ENCODE measurements at places on chromosomes 6 and 20. TPM values are rescaled to one million over a fixed set of nuclear protein-coding genes. Genes with fewer than 3 reads are reported as not detected.

DNA sequence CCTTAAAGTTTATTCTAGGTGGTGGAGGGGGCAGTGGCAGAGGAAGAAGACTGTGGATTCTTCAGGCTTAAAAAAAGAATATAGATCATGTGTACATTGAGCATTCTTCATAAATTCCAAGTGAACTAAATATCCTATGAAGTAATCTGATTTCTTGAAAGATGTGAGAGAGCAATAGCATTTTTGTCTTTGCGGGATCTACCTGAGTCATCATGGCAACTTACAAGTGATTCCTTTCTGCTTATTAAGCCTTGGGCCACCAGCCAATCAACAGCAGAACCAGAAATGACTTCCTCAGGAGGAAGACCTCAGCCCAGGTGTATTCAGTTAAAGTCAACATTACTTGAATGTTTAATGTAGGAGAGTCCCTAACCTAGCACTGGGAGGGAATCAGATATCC is 756.9 kb downstream of the TFAP2A start:
- DNase-seq = no peak

DNA sequence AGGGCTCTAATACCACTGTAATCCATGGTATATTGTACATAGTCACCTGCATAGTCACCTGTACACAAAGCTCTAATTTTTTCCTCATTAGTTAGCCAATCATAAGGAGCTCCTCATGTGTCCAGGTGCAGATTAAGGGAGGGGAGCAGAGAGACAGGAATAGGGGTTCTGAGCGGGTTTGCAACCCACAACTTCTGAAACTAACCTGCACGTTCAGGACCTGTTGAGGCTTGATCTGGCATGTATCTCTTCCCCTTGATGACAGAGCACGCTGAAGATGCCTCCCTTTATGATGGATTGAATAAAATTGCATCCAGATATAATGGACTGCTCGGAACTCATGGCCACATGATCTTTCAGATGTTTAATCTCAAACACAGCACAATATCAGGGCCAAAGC is 179.4 kb upstream of the PRND start:
- DNase-seq = no peak

- no peak for DNase-seq
Observed at GRCh38 chr6:14676064-14676463, 558.5 kb downstream of the CD83 start.

The AP5S1 gene
- total RNA-seq = 13.6 TPM

DNA sequence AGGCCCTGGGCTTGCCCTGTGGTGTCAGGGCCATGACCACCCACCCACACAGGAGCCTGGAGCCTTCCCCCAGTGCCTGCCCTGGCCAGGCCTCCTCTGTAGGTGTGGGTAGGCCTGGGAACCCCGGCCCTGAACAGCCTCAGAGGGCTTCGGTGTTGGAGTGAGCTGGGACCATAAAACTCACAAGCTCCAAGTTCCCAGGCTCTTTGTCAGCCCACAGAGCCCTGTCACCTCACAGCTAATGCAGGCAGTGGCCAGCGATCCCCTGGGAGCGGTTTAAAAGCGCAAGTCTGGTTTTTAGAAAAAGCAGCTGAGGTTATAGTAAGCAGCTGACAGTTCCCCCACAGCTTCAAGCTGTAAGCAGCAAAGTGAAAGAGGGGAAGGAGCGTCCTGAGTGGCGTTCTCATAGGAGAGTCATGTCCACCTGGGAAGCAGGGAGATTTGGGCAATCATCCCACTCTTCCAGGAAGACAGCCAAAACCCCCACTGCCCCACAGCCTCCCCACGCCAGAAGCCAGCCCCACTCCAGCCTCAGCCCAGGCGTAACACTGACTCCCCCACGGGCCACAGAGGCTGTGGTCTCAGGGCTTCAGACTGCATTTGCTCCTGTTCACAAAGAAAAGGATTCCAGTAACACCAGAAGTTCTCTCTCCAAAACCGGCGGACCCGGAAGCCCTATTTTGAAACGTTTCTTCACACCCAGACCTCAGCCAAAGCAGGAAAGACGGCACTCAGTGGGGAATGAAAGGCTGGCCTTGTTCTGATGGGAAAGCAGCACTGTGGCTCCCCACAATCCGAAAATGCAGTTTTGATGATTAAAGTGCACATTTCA is 34.3 kb upstream of the FOXC1 start:
- DNase-seq = no peak

- DNase-seq = no peak
Observed at GRCh38 chr6:169371344-169372127, 117.9 kb upstream of the THBS2 start.

DNA sequence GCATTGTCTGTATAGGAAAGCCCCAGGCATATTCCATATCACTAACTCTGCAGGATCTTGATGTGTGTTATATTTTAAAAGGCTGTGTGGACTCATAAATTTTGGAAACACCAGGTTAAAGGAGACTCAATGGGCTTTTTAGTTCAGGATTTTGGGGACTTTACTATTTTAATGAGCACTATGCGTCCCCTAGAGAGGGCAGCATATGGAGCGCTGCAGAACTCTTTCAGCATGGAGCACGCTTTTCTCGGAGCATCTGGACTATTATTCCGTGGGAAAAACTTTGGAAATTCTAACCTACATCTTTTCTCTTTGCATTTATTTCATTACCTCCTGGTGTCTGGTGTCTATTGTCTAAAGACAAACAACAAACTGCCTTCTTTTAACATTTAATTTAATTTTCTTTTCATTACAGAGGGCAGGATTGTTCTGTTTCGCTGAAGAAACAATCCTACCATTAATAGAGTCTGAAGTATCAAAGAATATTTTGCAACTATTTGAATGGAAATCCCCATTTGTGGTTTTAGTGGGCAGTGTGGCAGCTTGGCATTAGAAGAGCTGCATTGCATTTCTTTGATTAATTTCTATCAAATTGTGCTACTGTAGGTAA is 399.9 kb upstream of the HSF2 start:
- no peak for DNase-seq

The ARFGEF3 gene
- 40.1 TPM for total RNA-seq

The TSHZ2 gene
- 23.3 TPM for total RNA-seq

The ECT2L gene
- total RNA-seq = 0.18 TPM

The SLC17A1 gene
- not detected for total RNA-seq

GRCh38 chr6:43511824-43512415 is 1.8 kb upstream of the LRRC73 start:
- no peak for DNase-seq

DNA sequence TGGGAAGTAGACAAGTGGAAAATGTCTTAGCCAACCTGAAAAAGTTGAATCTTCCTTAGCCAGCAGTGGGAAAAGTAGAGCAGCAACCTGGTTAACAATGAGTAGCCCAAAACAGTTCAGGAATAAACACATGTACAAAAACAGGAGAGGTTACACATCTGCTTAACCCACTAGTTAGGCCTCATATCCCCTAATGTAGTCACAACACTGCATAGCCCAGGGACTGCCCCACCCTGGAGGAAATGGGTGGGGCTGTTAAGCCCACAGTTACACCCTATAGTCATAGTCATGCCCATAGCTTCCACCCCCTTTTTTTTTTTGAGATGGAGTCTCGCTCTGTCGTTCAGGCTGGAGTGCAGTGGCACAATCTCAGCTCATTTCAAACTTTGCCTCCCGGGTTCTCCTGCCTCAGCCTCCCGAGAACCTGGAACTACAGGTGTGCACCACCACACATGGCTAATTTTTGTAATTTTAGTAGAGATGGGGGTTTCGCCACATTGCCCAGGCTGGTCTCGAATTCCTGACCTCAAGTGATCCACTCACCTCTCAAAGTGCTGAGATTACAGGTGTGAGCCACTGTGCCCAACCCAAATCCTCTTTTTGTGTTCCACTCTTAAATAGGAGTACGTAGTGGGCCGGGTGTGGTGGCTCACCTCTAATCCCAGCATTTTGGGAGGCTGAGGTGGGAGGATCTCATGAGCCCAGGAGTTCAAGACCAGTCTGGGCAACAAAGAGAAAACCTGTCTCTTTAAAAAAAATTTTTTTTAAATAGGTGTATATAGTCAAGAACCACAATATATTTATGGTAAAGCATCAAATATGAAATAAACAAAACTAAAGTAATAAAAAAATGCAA is 24.5 kb downstream of the ILRUN start:
- DNase-seq = no peak

DNA sequence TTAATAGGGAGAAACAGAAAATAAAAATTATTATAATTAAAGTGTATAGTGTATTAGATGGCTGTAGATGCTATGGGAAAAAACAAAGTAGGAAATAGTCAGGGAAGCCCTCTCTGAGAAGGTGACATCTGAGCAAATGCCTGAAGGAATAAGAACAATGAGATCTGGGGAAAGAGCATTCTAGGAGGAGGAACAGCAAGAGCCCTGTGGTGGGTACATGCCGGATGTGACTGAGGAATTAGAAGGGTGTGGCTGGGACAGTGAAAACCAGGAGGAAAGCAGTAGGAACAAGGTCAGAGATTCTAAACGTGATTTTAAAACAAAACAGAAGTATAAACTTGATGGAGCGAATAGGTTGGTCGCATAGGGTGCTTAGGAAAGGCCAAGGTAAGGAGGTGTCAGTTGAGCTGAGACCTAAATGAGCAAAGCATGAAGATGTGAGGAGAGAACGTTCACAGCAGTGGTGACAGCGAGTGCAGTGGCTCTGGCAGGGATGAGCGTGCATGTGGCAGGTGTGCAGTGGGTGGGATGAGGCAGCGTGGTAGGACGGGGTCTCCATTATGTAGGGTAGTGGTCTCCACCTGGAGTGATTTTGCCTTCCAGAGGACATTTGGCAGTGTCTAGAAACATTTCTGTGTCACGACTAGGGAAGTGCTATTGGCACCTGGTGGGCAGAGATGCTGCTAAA is 97.1 kb upstream of the MRPS10 start:
- no peak for DNase-seq

The BPIFB1 gene
- 0.65 TPM for total RNA-seq

The SGK2 gene
- 29.8 TPM for total RNA-seq

DNA sequence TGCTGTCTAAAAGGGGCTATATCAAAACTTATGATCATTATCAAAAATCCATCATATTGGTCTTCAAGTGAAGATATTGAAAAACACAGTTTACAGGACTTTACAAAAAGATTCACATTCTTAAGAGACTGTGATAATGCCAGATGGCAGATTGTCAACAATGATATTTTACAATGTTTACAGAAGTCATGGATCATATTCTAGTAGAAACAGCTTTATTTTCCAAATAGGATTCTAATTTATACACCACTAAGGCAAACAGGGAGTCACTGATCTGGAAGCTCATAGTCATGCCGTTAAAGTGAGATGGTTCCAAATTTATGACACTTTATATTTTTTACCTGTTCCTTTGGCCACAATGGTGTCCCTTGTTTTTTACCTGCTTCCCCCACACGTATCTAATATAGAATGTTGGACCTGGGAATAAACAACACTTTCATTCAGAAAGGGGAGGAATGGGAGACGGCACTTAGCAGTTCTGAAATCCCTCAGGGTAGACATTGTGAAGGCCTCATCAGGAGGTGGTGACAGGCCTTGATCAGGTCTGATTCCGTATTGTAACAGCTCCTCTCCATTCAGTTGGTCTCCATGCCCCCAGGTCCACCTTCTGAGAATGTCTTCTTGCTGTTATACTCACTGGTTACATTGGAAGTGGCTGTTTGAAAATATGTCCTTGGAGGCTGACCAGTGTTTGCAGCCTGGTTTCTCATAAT is 228.6 kb downstream of the ADGB start:
- DNase-seq = no peak

GRCh38 chr6:24918641-24919055 is 17.1 kb downstream of the RIPOR2 start:
- DNase-seq = no peak

DNA sequence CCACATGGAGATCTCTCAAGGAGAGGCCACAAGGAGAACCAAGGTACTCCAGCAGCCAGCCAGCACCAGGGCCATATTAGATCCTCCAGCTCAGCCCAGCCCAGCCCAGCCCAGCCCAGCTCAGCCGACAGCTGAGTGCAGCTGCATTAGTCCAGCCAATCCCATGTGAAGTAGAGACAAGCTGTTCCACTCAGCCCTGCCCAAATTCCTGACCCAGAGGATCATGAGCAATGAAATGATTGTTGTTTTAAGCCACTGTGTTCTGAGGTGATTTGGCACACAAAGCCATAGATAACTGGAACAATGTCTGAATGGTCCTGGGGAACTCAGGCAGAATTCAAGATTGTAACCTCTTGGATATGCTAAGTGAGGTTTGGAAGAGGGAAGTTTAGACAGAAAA is 59.5 kb upstream of the BMP2 start:
- DNase-seq = peak; percentile 60

The PDYN gene
- not detected for total RNA-seq

DNA sequence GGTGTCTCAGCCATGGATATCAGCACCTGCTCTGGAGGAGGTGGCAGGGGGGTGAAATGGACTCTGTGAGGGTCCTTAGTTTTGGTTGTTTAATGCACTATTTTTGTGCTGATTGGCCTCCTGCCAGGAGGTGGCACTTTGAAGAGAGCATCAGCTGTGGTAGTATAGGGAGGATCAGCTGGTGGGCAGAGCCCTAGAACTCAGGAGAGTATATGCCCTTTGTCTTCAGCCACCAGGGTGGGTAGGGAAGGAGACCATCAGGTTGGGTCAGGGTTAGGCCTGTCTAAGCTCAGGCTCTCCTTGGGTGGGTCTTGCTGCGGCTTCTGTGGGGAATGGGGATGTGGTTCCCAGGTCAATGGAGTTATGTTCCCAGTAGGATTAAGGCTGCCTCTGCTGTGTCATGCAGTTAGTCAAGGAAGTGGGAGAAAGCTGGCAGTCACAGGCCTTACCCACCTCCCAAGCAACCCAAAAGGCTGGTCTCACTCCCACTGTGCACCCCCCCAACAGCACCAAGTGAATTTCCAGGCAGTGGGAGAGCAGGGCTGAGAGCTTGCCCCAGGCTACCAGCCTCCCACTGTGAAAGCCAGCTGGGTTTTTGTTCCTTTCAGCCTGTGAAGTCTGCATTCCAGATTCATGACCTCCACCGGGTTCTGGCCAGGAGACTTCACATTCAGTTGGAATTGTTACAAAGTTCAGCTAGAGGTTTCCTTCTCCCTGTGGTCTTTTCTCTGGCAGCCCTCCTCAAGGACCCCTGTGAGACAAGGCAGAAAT is 5.7 kb upstream of the OSTM1 start:
- DNase-seq = no peak

The RFX6 gene
- total RNA-seq = not detected

DNA sequence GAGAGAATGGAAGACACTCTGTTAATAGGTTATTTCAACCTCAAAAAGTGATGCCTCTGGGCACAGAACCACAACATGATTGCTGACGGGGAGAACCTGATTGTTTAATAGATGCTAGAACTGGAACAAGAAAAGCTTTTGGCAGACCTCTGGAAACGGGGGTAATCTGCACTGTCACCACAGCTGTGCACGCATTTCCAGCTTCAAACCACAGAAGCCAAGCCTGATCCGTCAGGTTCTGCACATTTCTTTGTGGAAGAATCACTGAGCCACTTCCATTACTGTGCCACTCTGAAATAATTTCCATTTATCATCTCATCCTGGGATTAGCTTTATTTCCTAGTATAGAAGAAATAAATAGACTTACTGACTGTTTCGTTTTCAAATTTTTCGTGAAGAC is 309.3 kb downstream of the FARS2 start:
- no peak for DNase-seq

The KCNK17 gene
- total RNA-seq = not detected

GRCh38 chr20:21514553-21515251 is 838 bp upstream of the NKX2-2 start:
- DNase-seq = no peak

All from ureter (tissue), 1 donor.